ENCODE measurements at places on chromosomes 1 and 21.

- DNase-seq, result no peak
- peaks cover 33% of the 10 kb centered on the region for H3K4me1 ChIP-seq
- H3K4me3 ChIP-seq, result peak overlapping the region; percentile 94
These were observed 995 bp upstream of the IPO13 start for GRCh38 chr1:43945674-43946235.

- H3K4me1 ChIP-seq, result peaks cover 19% of the 10 kb centered on the region
- no peak for DNase-seq
- H3K27ac ChIP-seq, result no peak overlapping the region
- no peak overlapping the region for H3K4me3 ChIP-seq
- H3K36me3 ChIP-seq, result no peaks in the 10 kb centered on the region
- peaks cover 3% of the 10 kb centered on the region for H3K27me3 ChIP-seq
These were observed 3.7 kb downstream of the IRF6 start for GRCh38 chr1:209802117-209802779.

DNA sequence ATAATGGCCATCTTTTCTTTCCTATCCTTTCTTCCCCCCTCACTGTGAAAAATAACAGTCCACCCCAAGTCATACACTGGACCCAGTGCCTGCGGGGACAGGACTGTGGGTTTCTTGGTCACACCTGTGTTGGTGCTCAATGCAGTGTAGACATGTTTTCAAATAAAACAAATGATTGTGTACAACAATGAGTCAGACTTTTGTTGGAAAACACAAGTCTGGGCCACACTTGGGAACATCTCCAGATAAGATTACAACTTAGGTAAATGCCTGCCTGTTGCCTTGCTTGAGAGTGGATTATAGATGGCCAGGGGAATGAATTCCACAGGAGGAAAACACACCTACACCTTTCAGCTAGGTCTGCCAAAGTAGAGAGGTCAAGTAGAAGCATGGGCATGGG lies 34.1 kb downstream of the PDPN start:
- no peaks in the 10 kb centered on the region for H3K4me1 ChIP-seq
- no peak overlapping the region for H3K27ac ChIP-seq
- no peak overlapping the region for H3K4me3 ChIP-seq
- no peaks in the 10 kb centered on the region for H3K36me3 ChIP-seq
- H3K27me3 ChIP-seq, result peaks cover 9% of the 10 kb centered on the region
- DNase-seq, result no peak

DNA sequence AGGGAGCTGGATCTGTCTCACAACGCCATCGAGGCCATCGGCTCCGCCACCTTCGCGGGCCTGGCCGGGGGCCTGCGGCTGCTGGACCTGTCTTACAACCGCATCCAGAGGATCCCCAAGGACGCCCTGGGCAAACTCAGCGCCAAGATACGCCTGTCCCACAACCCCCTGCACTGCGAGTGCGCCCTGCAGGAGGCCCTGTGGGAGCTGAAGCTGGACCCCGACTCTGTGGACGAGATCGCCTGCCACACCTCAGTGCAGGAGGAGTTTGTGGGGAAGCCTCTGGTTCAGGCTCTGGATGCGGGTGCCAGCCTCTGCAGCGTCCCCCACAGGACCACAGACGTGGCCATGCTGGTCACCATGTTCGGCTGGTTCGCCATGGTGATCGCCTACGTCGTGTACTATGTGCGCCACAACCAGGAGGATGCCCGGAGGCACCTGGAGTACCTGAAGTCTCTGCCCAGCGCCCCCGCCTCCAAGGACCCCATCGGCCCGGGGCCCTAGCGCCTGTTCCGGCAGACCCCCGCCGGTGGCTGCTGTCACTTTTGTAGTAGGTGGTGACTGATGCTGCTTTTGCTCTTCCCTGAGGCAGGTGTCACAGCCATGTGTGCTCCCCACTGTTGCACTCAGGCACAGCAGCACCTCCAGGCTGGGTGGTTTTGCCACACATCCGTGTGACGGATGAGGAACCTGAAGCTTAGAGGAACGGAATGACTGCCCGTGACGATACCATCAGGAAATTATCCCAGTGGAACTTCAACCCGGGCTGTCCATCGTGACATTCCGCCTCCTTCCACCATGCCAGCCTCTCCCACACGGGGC lies 1.8 kb downstream of the LRRC3 start:
- H3K27me3 ChIP-seq, result peaks cover 2% of the 10 kb centered on the region
- DNase-seq, result no peak
- no peak overlapping the region for H3K27ac ChIP-seq
- H3K4me3 ChIP-seq, result peak overlapping the region; percentile 69
- H3K36me3 ChIP-seq, result no peaks in the 10 kb centered on the region

DNA sequence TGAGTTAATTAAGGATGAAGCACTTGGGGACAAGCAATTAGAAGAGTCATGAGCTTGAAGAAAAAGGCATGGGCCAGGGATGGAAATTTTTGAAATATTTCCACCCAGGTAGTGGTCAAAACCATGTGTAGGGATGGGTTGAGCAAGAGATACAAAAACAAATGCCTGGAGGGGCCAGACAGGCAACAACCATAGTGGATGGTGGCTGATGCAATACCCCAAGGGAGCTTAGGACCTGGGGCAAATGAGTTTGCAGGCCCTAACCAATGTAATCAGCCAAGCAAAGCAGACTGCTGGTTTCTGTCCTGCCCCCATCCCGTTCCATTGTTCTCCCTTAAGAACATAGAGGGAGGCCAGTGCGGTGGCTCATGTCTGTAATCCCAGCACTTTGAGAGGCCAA lies 119.1 kb upstream of the FGGY start:
- no peak for DNase-seq
- H3K27ac ChIP-seq, result no peak overlapping the region
- H3K4me3 ChIP-seq, result no peak overlapping the region
- H3K4me1 ChIP-seq, result no peaks in the 10 kb centered on the region
- no peaks in the 10 kb centered on the region for H3K27me3 ChIP-seq

DNA sequence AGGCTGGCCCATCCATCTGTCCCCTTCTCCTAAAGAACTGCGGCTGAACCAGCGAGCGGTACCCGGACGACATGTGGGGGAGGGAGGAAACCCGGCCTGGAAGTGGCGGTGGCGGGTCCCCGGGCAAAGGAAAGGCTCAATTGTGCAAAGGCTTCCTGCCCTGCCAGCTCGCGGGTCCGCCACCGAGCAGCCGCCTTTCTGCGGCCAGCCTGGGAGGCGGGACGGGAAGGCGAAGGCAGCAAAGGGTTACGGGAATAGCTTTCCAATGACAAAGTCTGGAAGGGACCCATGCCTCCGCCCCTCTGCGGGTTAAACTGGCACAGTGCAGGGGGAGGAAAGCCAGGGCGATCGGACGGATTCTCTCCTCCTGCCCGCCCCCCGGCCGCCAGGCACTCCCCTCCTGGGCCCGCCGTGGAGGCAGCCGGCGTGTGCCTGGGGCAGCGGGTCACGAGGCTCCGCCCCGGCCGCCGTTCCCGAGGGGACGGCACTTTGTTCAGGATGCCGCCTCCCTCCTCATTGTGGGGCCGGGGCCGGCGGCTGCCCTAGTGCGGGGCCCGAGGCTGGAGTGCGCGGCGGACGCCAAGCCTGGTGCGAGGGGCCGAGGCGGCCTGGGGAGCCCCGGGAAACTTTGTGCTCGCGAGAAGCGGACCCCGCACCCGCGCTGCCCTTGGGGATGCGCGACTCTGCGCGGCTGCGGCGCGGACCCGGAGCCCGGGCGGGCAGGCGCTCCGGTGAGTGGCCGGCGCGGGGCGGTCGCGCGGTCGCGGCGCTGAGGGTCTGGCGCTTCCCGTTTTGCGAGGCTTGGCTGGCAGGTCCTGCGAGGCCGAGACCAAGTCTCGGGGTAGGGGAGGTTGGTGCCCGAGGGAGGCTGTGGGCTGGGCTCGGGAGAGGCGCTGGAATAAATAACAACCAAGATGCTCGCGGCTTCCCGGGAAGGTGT lies at the start of gene NAV1:
Gene NAV1 (plus strand): TSS at position 516 of the 940 bp plus-strand sequence. CDS start 83,758 bp downstream, outside the sequence.
- H3K4me1 ChIP-seq, result peaks cover 10% of the 10 kb centered on the region
- peaks cover 57% of the 10 kb centered on the region for H3K27me3 ChIP-seq
- H3K4me3 ChIP-seq, result peak within 1 kb of the TSS; percentile 44
- no peak within 1 kb of the TSS for H3K27ac ChIP-seq

DNA sequence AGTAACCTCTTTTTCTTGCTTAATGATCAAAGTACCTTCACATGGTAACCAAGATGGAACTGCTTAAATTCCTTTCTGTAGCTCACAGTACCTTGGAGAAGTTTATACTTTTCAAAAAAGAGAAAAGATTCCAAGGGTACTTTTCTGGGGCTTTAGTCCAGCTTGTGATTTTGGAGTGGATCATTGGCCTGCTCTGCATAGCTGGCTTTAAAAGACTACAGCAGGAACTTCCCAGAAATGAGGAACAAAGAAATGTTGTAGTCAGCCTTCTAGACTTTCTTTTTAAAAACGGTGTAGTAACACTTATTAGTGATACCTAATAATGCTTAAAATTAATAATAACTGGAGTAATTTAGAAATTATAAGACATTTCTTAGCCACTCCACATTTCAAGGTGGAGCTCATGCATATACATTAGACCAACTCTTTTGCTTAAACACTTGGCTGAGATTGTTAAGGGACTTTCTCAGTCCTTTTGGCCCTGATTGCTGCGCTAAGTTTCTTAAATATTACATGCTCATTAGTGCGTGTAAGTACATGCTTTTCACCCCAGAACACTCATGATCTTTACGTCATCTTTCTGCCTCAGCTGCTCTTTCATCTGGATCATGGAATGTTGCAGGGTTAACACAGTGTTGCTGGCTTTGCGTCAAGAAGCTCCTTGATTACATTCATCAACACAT lies 57.3 kb downstream of the SDCCAG8 start:
- peaks cover 20% of the 10 kb centered on the region for H3K36me3 ChIP-seq
- no peak overlapping the region for H3K4me3 ChIP-seq
- no peak for DNase-seq
- H3K4me1 ChIP-seq, result peaks cover 2% of the 10 kb centered on the region

GRCh38 chr1:196723325-196724185 lies 51.1 kb upstream of the CFHR3 start:
- peak; percentile 69 for DNase-seq
- H3K27me3 ChIP-seq, result peaks cover 2% of the 10 kb centered on the region
- H3K4me3 ChIP-seq, result no peak overlapping the region
- H3K27ac ChIP-seq, result no peak overlapping the region

GRCh38 chr1:57882072-57882471 lies 458.2 kb upstream of the DAB1 start:
- DNase-seq, result no peak
- H3K27me3 ChIP-seq, result peaks cover 3% of the 10 kb centered on the region
- H3K27ac ChIP-seq, result no peak overlapping the region
- no peaks in the 10 kb centered on the region for H3K36me3 ChIP-seq
- no peaks in the 10 kb centered on the region for H3K4me1 ChIP-seq

- no peak for DNase-seq
- H3K4me1 ChIP-seq, result peaks cover 9% of the 10 kb centered on the region
- H3K4me3 ChIP-seq, result no peak overlapping the region
- H3K27me3 ChIP-seq, result peaks cover 51% of the 10 kb centered on the region
- no peaks in the 10 kb centered on the region for H3K36me3 ChIP-seq
These were observed 1.0 kb upstream of the KAZN start for GRCh38 chr1:14597343-14598006.

GRCh38 chr1:53061123-53061858 lies 722 bp upstream of the PODN start:
- peaks cover 35% of the 10 kb centered on the region for H3K27me3 ChIP-seq
- peaks cover 4% of the 10 kb centered on the region for H3K4me1 ChIP-seq
- H3K36me3 ChIP-seq, result no peaks in the 10 kb centered on the region
- no peak overlapping the region for H3K4me3 ChIP-seq
- DNase-seq, result no peak

- no peak overlapping the region for H3K4me3 ChIP-seq
- H3K4me1 ChIP-seq, result no peaks in the 10 kb centered on the region
- DNase-seq, result no peak
- H3K27me3 ChIP-seq, result peaks cover 7% of the 10 kb centered on the region
- no peaks in the 10 kb centered on the region for H3K36me3 ChIP-seq
These were observed 35.9 kb upstream of the PTGS2 start for GRCh38 chr1:186715887-186716809.

GRCh38 chr1:160077486-160077885 lies 3.9 kb upstream of the KCNJ9 start:
- H3K36me3 ChIP-seq, result no peaks in the 10 kb centered on the region
- H3K27ac ChIP-seq, result no peak overlapping the region
- H3K4me3 ChIP-seq, result no peak overlapping the region
- no peak for DNase-seq

GRCh38 chr1:112971006-112971405 lies 15.0 kb upstream of the SLC16A1 start:
- no peaks in the 10 kb centered on the region for H3K27me3 ChIP-seq
- H3K4me3 ChIP-seq, result no peak overlapping the region
- H3K36me3 ChIP-seq, result peaks cover 45% of the 10 kb centered on the region
- no peak overlapping the region for H3K27ac ChIP-seq
- no peak for DNase-seq

DNA sequence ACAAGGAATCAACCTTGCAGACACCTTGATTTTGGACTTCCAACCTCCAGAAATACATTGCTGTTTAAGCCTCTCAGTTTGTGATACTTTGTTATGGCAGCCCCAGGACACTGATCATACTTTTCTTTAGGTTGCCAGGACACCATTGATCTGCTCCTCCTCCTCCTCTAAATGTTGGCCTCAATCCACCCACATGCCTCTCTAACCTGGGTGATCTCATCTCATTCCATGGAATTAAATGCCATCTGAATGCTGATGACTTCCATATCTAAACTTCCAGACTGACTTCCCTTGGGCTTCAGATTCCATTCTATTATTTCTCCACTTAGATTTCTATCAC lies 7.4 kb upstream of the PPP1R15B start:
- H3K4me3 ChIP-seq, result no peak overlapping the region
- H3K4me1 ChIP-seq, result peaks cover 37% of the 10 kb centered on the region
- no peak for DNase-seq
- no peaks in the 10 kb centered on the region for H3K27me3 ChIP-seq

DNA sequence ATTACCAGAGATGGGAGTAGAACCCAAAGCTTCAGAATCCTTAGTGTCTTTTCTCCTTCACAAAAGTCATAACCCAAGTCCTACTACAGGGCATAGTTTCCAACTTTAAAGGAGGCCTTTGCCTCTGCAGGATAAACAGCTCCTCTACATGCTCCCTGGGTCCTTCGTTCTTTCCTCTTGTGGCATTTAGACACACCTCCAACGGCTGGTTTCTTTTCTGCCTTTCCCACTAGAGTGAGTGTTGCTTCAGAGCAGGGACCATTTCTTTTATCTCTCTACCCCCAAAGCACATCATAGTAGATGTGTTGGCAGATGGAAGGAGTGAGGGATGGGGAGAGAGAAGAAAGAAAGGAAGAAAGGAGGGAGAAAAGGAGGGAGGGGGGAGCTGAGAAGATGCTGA lies 144.7 kb upstream of the SPATA6 start:
- H3K4me1 ChIP-seq, result no peaks in the 10 kb centered on the region
- H3K36me3 ChIP-seq, result no peaks in the 10 kb centered on the region
- no peak for DNase-seq
- no peak overlapping the region for H3K4me3 ChIP-seq
- no peak overlapping the region for H3K27ac ChIP-seq
